Stimulated activated CD8-positive, alpha-beta memory T cell treated with anti-CD3 and anti-CD28 coated beads, Interleukin-4, amount 100 ng/mL, for 1 hour (primary cell): ENCODE measurements at places on chromosomes 12 and 14.

- no peak for DNase-seq
Measured at GRCh38 chr14:26935733-26936132, 337.9 kb upstream of the NOVA1 start.

DNA sequence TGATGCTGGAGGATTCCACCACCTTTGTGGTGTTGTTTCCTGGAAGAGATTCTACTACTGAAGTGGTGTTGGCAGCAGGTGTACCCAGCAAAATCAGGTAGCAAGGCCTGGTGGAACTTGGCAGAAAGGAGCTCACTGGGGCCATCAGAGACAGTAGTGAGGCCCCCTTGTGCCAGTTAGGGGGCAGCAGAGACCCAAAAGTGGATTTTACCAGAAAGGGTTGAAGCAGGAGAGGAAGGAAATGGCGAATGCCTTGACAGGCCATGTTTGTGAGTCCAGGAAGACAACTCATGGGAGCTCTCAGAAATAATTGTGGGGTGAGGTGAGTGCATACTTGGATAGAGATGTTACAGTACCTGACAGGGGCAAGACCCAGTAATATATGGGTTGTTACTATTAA lies 137.7 kb upstream of the FGD4 start:
- DNase-seq = no peak

DNA sequence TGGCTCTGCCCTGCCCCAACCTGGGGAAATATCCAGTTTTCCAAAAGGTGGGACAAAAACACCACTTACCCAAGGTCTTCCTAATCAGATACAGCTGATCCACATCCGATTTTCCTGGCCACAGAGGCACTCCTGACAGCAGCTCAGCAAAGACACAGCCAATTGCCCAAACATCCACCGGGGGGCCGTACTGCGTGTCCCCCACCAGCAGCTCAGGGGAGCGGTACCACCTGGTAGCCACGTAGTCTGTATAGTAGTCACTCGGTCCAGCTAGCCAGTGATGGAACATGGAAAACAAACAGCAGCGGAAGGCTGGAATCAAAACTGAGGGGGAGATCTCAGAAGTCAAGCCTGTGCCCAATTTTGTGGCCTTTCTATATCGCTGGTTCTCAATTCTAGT lies 28.8 kb downstream of the DMAC2L start:
- no peak for DNase-seq

DNA sequence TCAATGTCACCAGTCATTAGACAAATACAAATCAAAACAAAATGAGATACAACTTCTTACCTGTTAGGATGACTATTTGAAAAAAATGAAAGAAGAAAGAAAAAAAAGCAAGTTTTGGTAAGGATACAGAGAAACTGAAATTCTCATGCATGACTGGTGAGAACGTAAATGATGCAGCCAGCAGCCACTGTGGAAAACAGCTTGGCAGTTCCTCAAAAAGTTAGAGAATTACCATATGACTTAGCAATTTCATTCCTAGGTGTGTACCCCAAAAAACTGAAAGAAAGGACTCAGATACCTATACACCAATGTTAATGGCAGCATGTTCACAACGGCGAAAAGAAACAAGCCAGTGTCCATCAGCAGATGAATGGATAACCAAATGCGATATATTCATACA lies 26.6 kb downstream of the NINJ2 start:
- no peak for DNase-seq

DNA sequence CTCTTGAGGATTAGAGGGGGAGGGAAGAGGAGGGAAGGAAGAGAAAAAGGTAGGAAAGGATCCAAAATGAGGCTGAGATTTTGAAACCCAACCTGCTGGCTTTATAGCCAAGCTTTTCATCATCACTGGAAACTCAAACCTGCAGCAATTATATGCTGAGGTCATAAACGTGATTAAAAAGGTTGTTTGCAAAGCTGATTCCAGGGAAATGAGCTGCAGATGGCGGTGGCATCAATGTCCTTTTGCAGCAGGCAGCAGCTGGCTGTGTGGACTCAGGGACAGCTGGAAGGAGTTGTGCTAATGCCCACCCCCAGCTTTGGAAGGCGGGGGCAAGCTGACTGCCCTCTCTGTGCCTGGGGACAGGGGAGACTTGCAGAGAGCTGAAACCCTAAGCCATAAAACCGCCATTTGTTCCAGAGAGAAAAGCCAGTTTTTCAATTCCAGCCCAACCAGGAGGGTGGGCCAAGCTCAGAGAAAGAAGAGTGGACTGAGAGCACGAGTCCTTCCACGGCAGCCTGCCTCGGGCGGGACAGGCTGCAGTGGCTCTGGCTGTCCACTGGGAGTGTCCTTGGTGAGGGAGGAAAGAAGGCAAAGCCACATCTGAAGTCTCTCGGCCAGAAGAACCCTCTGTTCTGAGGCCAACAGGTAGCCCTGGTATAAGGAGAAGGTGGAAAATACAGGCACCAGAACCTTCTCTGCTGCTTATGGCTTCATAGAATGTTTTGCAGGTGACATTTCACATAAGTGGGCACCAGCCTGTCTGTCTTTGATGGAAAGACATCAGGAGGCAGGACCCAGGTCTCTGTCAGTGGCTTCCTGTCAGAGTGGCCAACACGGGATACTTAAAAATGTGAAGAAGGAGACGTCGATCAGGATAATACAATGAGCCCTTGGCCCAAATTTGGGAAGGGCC lies 90.7 kb downstream of the SINHCAF start:
- no peak for DNase-seq

GRCh38 chr14:34931206-34931605 lies 51.6 kb upstream of the SRP54 start:
- no peak for DNase-seq

GRCh38 chr12:96177013-96177412 lies 17.2 kb upstream of the ELK3 start:
- DNase-seq = no peak

DNA sequence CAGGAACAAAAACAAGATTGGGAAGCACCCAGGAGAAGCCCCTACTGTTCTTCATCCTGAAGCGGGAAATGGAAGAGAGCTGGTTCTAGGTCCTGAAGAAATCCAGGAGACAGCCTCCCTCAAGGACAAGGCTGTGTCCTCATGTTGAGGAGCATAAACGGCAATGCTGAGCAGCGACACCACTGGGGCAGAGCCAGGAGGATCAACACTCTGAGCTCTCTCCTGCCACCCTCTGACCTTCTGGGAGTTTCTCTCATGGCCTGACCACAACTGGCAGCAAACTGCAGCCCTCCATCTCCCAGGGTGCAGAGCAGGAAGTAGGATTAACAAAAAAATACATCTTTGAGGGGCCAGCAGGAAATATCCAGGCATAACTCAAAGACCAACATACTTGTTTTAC lies 1292.2 kb upstream of the TMEM132C start:
- no peak for DNase-seq

GRCh38 chr12:128791395-128792322 lies 32.1 kb downstream of the SLC15A4 start:
- no peak for DNase-seq

DNA sequence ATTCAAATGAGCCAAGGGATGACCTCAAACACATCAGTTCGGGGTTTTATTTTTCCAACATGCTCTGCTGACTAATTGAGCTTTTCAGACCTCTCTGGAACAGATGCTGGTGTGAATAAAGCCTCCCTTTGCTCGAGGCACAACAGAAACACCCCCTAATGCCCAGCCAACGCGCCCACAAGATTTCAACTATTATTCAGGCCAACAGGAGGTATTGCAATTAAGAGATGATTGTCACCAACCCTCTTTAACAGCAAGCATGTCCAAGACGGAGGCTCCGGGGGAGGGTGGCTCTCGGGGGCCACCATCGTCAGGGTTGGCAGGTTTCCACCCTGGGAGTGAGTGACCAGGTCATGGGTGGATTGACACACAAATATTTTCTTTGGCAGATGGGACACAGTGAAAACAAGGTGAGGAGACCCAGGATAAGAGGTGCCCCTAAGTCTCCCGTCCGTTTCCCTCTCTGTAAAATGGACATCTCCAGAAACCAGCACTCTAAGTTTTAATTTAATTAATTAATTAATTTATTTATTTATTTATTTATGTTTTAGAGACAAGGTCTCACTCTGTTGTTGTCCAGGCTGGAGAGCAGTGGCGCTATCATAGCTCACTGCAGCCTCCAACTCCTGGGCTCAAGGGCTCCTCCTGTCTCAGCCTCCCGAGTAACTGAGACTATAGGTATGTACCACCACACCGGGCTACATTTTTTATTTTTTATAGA lies 56.1 kb downstream of the MAP1LC3B2 start:
- DNase-seq = no peak

GRCh38 chr14:90290337-90291011 lies 34.1 kb downstream of the PSMC1 start:
- DNase-seq = no peak

- DNase-seq = no peak
Measured at GRCh38 chr12:22322091-22322490, 12.4 kb downstream of the ST8SIA1 start.

DNA sequence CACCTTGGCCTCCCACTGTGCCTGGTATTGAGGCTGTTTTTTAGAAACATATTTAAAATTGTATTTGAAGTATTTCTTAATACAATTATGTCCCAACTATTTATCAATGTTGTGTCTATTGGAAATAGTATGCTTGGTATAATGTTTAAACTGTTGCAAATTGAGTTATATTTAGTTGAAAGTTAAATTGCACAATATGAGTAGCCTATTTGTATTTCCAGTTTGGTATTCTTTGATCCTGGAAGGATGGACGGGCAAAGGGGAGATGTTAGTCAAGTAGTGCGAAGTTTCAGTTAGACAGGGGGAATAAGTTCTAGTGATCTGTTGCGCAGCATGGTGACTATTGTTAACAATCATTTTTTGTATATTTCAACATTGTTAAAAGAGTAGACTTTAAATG lies 111.5 kb downstream of the NUBPL start:
- DNase-seq = no peak

DNA sequence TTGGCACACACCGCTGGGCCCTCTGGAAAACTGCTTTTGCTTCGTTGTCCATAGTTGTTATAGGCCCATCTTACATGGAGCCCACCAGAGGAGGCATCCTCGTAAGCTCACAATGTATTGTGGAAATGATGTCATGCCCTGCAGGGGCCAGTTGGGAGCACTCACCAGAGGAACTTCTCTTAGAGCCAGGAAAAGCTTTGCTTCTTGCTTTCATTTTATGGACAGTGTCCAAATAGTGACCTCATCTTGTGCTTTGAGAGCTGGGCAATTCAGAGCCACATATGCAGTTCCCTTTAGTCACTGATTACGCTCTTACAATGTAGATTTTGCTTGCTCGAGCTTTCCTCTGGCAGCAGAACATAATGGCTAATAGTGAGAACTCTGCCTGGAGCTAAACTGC lies 275.6 kb downstream of the AACS start:
- DNase-seq = no peak

GRCh38 chr14:55107766-55108554 lies 21.1 kb upstream of the LGALS3 start:
- no peak for DNase-seq

DNA sequence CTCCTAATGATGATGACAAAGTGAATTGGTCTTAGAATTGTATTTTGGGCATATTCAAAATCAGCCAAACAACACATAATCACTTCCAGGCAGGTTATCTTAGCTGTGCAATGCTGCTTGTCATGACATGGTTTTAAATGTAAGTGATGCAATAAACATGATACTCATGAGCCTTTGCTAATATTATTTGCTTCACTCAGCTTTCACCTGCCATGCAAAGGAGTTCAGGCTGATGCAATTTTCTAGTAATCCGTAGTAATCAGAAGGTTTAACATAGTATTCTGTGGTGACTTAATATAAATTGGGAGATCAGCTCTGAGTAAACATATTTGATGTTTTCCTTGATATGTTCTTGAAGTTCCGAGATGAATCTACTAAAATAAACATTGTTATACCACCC lies 29.1 kb downstream of the TMEM260 start:
- DNase-seq = no peak

DNA sequence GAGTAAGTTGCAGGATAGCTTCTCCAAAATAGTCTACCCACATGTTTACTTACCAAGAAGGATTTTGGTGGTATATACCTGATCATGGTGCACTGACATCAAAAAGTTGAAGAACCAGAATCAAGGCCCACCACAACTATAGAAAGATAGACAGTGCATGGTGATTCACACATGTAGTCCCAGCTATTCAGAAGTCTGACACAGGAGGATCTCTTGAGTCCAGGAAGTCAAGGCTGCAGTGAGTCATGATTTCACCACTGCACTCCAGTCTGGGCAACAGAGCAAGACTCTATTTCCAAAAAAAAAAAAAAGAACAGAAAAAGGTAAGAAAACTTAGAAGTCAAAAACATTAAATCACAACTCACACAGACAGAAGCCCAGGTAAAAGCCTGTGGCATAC lies 422.2 kb upstream of the FOXG1 start:
- no peak for DNase-seq

GRCh38 chr14:102927346-102927877 lies 4.9 kb downstream of the AMN start:
- no peak for DNase-seq

- no peak for DNase-seq
Measured at GRCh38 chr14:65198346-65198745, 96.0 kb upstream of the MAX start.

- no peak for DNase-seq
Measured at GRCh38 chr12:120227233-120228040, 26.5 kb upstream of the RPLP0 start.

- DNase-seq = no peak
Measured at GRCh38 chr12:65784289-65785015, 39.8 kb upstream of the HMGA2 start.

- no peak for DNase-seq
Measured at GRCh38 chr12:118055144-118055557, 5.8 kb downstream of the WSB2 start.

DNA sequence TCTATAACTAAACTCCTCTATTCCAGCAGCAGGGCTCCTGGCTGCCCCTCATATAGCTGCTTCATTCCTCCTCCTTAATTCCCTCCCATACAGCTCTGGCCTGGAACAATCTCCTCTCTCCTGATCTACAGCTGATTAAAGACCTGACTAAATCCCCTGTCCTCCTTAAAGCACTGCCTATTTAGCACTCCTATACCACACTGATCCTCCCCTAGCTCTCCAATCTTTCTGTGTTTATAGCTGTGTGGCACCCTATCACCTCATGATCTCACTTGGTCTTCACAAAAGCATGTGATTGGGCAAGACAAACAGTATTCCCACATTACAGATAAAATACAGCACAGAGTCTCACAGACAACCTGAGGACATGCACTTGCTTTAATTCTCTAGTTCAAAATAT lies 17.4 kb downstream of the FMNL3 start:
- DNase-seq = no peak

- DNase-seq = no peak
Measured at GRCh38 chr12:55671746-55672145, 35.1 kb downstream of the OR10P1 start.

- DNase-seq = no peak
Measured at GRCh38 chr12:505221-505620, 45.5 kb downstream of the B4GALNT3 start.

GRCh38 chr14:100955201-100955600 lies 51.7 kb upstream of the RTL1 start:
- DNase-seq = no peak

GRCh38 chr12:30002677-30003076 lies 218.9 kb upstream of the TMTC1 start:
- no peak for DNase-seq

GRCh38 chr12:108479364-108480070 lies 35.6 kb upstream of the FICD start:
- DNase-seq = no peak

GRCh38 chr12:53530920-53531319 lies 23.6 kb upstream of the NPFF start:
- no peak for DNase-seq

- no peak for DNase-seq
Measured at GRCh38 chr14:73773441-73774240, 59.5 kb upstream of the PNMA1 start.
